ENCODE measurements at places on chromosomes 4 and X.
A peak's percentile ranks its signal among the peaks of the same experiment; 100 is the strongest.

- DNase-seq = peak; percentile 34
Observed at GRCh38 chrX:30649859-30650258, 3.4 kb upstream of the GK start.

- DNase-seq = no peak
Observed at GRCh38 chr4:165336743-165337142, 9.3 kb downstream of the MSMO1 start.

GRCh38 chr4:110096405-110096804 lies 102.0 kb downstream of the ELOVL6 start:
- no peak for DNase-seq

GRCh38 chr4:3297066-3297859 lies 4.4 kb downstream of the RGS12 start:
- DNase-seq = no peak

GRCh38 chrX:31423609-31424189 lies 351.9 kb upstream of the FTHL17 start:
- DNase-seq = no peak

- no peak for DNase-seq
Observed at GRCh38 chrX:30241724-30242415, at the start of gene MAGEB4. TSS of gene MAGEB4 (plus strand) at chrX:30242000. CDS start at chrX:30242136, 136 bp downstream.

DNA sequence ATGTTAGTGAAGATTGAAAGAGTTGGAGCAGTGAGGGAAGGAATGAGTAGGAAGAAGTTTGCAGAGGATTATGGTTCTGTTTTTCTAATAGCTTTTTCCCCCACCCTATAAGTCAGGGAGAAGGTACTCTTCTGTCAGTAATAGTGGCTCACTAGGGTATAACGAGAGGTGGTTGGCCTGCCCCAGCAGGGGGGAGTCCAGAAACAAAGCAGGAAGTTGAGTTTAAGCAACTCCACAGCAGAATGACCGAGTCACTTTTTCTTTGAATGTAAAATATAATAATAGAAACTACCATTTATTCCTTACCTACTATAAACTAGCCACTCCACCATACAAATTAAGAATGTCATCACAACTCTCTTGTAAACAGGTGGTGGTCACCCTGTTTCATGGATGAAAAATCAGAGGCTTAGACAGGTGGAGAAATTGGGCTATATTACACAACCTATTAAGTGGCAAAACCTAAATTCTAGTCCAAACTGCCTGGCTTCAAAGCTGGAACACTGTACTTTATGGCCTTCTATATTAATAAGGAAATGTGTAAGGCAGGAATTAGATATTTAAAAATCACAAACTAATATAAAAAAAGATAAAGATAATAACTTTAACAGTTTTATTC lies 21.9 kb downstream of the AP1AR start:
- no peak for DNase-seq

DNA sequence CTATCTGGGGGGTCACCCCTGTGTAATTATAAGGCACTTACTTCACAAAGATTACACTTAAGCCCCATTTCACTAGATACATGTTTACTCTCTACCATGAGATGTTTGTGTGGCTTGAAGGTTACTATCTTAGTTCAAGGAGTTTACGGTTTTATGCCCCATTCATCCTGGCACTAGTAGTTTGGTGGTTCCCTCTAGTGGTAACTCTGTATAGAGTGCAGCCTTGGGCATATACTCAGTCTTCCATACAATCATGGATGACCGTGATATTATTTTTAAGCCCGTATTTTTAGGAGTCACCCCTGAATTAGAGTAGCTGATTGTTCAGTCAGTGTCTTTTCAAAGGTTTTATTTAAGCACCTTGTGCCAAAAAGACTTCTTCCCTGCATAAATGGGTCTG lies 109.9 kb upstream of the FAM47C start:
- DNase-seq = no peak

DNA sequence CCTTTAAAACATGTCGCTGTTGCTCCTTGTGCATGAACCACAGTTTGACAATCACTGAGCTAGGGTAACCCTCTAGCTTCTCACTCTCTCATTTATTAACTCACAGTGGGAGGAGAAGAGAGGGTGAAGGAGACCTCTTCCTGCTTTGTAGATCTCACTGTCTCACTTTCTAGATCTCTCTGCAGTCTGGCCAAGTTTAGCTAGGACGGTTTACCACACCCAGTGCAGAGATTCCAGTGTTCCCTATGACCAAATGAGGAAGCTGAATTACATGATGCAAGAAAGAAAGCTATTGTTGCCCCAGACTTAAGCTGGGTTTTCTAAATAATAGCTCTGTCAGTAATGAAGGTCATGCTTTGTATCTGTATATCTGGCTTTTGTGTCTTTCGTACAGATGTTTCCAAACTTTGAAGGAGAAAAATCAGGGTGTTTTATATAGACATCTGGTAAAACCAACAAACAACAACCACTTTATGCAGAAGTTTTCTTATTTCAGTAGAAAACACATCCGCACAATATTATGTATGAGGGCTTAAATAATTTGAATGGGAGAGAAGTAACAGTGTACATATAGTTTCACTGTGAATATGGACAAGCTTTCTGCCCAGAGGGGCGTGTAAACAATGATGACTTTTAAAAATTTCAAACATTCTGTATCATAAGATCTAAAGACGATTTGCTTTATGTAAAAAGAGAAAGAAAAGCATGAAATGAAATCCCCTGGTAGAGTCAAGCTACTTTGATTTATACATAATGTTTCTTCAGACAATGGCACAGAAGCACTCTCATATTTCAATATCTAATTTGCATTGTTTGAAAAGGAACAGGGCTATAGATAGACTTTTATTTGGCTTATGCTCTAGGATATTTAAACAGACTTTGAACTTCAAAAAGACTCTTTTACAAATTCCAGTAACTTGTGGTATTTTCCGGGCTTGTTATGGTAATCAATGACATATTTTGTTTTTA lies 582.3 kb downstream of the FSTL5 start:
- DNase-seq = no peak

All from CD4-positive, alpha-beta T cell treated with Interleukin-15 for 4 hours (primary cell).